ENCODE measurements at places on chromosomes 11 and 22.

DNA sequence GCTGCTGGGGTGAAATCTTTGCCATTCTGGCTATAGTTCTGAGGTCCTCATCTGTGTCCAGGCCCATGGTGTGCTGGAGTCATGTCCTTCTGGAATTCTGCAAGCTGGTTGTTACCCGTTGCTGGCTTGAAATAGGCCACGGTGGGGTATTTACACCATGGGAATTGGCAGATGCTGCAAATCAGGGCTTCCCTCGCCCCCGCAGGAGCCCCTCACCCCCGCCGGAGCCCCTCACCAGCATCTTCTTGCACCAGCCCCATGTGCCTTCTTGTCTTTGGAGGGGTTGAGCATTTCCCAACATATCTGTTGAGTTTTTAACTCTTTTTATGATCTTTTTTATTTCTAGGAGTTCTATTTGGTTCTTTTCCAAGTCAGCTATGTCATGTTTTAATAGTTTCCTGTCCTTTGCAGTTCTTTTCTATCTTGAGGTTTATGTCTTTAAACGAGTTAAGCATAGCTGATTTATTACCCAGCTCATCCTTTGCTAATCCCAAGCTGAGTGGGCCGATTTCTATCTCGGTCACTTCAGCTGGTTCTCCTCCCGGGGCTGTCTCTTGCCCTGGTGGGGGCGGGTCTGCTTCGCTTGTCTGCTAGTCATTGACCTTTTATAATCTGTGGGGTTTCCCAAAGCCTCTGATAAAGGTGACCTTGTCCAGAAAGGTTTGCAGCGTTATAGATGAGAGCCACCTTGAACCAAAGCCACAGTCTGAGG, 17.6 kb downstream of the ANO1 start:
- DNase-seq: no peak

GRCh38 chr11:74641289-74641688, 48.9 kb downstream of the POLD3 start:
- DNase-seq: no peak

DNA sequence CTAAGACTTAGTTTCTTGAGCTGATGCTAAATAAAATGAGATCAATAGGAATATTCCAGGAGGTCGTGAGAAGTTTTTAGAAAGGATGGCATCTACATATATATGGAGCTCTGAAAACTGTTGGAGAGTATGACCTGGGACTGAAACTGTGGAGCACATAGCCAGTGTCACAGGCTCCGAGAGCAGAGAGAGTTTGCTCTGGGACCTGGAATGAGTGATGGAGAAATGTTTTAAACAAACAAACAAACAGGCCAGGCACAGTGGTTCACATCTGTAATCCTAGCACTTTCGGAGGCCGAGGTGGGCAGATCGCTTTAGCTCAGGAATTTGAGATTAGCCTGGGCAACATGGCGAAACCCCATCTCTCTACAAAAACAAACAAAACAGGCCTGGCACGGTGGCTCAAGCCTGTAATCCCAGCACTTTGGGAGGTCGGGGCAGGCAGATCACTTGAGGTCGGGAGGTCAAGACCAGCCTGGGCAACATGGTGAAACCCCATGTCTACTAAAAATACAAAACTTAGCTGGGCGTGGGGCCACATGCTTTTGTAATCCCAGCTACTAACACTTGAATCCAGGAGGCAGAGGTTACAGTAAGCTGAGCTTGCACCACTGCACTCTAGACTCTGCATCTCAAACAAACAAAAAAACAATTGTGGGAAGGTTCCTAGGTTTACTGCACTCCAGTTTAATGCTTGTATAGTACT, 67.1 kb downstream of the SLC35F2 start:
- DNase-seq: no peak

DNA sequence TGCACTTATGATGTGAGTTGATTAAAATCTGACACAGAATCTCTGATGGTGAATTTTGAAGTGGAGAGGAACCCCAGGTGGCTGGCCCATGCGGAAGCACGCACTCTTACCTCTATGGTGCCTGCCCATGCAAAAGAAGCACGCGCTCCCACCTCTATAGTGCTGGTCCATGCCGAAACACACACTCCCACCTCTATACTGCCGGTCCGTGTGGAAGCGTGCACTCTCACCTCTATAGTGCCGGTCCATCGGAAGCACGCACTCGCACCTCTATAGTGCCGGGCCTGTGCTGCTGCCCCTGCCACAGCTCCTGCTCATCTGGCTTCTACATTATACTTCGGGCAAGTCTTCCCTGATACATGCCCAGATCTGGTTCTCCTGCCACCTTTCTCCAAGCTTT, 36.8 kb upstream of the SLC25A1 start:
- DNase-seq: no peak

DNA sequence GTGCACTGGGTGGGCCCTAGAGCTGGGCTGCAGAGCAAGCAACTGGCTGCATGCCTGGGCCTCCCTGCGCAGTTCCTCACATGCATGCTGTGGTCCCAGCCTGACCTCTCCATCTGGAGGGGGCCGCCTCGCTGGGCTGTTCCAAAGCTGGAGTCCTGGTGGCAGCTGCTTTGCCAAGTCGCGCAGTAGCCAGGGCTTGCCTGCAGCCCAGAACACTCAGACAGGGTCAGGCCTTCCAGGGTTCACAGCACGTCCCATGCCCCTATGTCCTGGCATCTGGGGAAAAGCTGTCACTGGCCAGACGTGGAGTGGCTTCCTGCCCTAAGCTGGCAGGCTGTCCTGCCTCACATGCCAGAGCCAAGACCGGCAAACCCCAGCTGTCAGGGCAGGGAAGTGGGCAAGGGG, 16.5 kb upstream of the CDC42EP2 start:
- DNase-seq: peak; percentile 62

- DNase-seq: peak; percentile 27
Observed at GRCh38 chr11:65892661-65893317, 2.3 kb downstream of the CCDC85B start.

- no peak for DNase-seq
Observed at GRCh38 chr22:45640941-45641621, 30.6 kb upstream of the ATXN10 start.

Measured in caudate nucleus (tissue), 63 donors.